ENCODE measurements at places on chromosomes 2 and 18.

DNA sequence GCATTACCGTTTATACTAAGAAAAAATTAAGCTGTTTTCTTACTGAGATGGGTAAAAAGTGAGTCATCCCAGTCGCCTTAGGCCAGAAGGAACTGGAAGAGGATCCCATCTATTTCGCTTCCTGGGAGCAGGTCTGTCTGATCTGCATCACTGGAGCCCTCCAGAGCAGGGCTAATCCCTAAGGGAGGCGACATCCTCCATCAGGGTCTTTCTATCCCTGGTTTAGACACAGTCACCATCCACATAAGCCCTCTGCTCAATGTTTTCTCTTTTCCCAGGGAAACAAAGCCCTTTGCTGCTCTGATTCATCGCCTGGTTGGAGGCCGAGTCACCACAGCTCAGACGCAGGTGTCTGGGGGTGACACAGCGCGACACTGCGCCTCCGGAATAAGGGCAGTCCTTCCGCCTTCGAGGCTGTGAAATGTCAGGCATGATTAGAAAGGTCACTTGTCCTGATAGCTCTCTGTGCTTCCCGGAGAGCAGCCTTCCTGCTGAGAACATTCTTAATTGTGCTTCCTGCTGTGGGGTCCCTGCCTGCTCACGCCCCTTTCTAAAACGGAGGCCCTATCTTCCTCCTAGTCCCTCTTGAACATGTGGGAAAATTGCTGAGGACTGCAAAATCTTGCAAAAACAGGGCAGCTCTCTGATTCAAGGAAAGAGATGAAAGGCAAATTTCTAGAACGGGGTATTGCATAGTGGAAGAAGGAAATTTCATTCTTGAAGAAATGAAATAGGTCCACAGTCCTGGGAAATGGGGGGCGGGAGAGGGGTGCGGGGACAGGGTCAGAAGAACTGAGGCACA lies 56.3 kb downstream of the MARCHF4 start:
- no peak for DNase-seq

DNA sequence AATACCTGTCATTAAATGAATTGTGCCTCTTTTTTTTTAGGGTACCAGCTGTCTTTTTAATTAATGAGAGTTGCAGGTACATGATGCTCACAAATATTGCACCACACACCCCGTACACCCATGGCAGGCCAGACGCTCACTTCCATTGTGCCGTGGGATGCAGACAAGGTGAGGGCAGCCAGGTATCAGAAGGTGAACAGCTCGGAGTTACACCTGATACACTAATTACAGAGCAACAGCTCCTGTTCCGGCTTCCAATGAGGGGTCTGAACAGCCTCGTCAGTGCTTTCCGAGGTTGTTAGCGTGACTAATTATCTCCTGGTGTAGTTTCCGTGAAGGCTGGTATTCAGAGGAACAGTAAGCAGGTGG lies 442.8 kb downstream of the ZNF516 start:
- DNase-seq, result no peak

DNA sequence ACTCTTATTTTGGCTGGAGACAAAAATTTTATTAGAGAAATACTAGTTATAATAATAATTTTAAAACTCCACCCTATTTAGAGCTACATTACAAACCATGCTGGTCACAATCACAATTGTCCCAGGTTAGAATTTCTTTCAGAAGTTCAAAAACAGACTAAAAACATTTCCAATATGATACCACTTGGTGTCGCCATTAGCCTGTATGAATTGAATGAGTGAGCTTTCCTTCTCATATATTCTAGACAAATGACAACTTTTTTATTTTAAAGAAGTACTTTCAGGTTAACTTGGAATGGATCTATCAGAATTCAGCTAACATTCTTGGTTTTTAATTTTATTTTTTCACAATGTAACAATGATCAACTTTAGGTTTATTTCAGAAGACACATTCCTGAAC lies 48.0 kb downstream of the SERPINB8 start:
- no peak for DNase-seq

DNA sequence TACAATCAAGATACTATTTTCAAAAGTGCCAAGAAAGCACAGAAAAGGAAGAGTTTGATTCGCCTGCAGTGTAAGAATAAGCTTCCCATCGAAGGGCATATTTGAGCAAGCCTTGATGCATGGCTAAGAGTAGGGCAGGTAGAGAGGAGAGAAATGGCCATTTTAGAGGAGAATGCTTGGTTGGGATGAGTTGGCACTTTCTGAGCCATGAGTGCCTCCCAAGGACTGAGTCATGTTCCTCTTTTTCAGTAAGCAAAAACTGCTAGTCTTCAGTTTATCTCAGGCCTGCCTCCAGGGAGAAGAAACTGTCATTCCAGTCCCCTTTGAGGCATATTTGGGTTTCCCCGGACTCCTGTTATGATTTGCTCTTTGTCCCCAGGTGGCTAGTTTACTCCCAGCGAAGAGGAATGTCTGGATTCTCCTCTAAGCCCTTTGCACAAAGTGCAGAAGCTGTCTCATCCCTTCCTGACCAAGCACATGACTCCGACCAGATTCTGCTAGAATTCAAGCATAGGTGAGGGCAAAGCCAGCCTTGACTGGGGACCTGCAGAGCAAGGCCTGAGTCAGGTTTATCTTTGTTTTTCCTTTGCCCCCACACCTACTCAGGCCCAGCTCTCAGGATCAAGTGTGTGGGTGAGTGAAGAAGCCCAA lies 115.2 kb downstream of the TTC32 start:
- no peak for DNase-seq

DNA sequence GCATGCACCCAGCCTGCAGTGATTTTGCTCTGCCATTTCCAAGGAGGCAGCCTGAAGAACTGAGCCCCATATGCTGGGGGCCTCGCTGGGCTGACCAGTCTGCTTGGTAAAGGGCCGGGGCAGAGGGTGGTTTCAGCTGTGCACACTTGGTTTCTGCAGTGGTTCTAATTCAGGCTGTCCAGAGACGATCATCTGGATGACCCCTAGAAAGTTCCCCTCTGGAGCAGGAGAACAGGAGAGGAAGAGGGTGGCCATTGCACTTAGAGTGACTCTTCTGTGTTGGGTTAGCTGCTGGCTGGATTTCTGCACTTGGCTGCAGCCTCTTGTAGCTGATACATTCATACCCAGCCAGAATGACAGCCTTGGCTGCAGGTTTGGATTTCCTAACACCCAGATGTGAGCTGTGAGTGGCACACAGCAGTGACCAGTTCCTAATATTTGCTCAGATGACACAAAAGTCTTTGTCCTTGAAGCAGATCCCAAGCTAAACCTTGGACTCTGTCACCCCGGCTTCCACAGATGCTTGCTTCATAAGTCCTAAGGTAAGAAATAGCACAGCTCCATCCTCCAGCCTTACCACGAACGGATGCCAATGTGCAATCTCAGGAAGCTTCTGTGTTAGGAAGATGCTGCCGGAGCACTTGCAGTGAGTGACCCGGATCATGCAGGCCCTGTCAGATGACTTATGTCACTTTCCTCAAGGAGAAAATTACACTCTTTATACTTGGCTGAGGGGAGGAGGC lies 105.6 kb downstream of the HNRNPLL start:
- DNase-seq, result no peak

DNA sequence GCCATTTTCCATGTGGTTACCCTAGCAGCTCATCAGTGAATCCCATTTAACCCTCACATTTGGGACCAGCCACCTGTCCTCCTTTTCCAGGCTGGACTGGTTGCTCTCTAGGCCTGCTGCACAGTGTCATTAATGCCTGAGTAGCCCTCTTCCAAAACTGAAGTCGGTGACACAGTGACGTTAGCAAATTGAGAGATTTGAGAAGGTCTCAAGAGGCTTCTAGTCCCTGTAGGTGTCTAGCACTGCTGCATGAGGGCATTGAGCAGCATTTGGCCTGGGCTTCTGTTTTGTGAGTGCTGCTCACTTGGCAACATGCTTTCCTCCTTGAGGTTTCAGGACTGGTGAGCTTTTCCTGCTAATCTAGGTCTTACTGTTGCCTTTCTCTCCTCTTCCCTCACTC lies 36.7 kb downstream of the PKP4 start:
- DNase-seq, result no peak

GRCh38 chr18:42922363-42922762 lies 193.1 kb downstream of the RIT2 start:
- DNase-seq, result no peak

GRCh38 chr2:190254063-190254850 lies 65.4 kb downstream of the HIBCH start:
- no peak for DNase-seq

DNA sequence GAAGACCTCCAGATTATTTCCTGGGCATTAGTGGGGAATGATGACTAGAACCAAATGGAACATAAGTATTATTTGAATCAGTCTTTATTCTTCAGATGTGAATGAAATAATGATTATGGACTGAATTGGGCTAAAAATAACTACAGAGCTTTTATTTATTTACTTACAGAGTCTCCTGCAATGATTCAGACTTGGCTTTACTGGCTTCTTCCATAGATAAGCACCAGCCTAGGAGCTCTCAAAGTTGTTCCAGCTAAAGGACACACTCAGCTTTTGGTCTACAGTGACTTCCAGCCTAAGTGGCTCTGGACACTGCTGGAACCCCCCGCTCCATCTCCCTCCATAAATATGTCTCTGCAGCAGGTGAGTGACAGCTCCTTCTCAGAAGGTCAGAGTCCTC lies 24.3 kb upstream of the ARHGAP25 start:
- no peak for DNase-seq

GRCh38 chr18:35646449-35646848 lies 64.9 kb downstream of the GALNT1 start:
- DNase-seq, result no peak

- no peak for DNase-seq
Observed at GRCh38 chr2:8500124-8501054, 181.5 kb upstream of the ID2 start.

DNA sequence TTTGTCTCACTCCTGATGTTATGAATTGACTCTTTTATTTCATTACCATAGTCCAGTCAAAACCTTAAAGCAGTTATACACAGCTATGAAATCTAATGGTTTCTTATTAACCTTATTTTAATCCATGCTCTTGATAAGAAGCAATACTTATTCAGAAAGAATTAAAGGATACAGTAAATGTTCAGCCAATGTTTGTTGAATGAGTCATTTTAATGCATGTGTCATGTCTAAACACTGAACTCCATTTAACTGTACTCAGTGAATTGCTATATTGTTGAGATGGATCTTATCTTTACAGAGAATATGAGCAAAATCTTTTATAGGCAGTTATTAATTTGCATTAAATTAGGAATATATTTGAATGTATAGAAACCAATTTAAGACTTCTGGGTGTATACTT lies 135.1 kb upstream of the TFPI start:
- no peak for DNase-seq

DNA sequence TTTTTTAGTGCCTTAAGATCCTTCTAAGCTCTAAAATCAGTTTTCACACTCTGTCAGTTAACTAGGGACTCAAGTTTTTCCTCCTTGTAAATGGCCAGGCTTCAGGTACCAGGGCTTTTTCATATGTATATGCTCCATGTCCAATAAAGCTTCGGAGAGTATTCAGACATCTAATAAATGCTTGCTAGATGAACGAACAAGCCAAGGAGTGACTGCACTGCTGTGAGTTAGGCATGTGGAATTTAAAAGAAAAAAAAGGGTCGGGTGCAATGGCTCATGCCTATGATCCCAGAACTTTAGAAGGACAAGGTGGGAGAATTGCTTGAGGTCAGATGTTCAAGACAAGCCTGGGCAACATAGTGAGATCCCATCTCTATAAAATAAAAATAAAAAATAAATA lies 81.9 kb downstream of the CDH2 start:
- DNase-seq, result no peak

DNA sequence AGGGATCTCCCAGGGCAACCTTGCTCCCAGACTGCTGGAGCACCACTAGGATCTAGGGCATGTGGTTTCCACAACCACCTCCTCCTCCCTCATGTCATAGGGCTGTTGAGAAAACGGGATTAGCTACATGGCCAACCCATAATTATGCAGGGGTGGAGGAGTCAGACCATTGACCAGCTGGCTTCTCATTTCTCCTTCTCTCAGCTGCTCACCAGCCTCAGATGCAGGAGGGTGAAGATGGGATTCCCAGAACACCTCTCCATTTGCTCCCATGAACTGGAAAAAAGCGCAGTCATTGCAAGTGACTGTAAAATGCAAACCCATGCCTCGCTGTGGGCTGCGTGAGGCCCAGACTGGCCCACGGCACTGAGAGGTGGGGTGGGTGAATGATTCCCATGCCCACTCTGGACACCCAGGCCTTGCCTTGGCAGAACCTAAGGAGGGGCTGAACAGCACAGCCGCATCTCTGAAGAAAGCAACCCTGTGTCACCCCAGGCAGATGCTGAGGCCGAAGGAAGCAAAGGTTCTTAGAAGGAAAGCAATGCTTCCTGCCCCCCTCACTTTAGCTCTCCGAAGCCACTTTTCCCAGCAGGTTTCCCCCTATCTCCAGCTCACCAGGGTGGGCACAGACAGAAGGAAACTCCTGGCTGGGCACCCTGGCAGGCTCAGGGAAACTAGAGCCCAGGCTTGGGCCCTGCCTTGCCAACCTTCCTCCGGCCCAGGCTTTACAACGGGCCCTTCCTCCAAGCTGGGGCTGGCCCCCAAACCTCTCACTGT lies 69.6 kb upstream of the RTN4 start:
- DNase-seq, result no peak

- no peak for DNase-seq
Observed at GRCh38 chr2:224166654-224167053, 127.6 kb upstream of the SERPINE2 start.

GRCh38 chr2:57598551-57598950 lies 448.1 kb upstream of the VRK2 start:
- DNase-seq, result no peak

DNA sequence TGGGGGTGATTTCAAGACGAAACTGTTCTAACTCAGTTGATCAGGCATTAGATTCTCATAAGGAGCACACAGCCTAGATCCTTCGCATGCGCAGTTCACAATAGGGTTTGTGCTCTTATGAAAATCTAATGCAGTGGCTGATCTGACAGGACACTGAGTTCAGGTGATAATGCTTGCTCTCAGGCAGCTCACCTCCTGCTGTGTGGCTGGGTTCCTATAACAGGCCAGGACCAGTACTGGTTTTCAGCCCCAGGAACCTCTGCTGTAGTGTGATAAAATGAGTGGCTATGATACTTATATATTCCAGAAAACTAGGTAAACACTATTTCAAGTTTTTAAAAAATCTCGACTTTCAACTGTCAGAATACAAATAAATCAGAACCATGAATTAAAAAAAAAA lies 271.4 kb downstream of the GALNT13 start:
- DNase-seq, result no peak

DNA sequence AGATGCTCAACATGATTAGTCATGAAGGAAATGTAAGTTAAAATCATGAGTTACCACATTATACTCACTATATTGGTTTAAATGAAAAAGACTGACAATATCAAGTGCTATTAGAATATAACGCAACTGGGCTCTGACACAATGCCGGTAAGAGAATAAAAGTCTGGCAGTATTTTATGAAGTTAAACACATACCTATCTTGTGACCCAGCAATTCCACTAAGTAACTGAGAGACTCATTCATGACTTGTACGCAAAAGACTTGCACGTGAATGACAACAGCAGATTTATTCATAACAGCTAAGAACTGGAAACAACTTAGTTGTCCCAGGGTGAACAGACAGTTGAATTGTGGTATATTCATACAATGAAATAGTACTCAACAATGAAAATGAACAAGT lies 342.1 kb downstream of the SLC4A3 start:
- DNase-seq, result no peak

- no peak for DNase-seq
Observed at GRCh38 chr2:120539937-120540718, 194.2 kb downstream of the INHBB start.

Measured in activated naive CD4-positive, alpha-beta T cell (primary cell).